ENCODE measurements at places on chromosomes 7 and 10.
A peak's percentile ranks its signal among the peaks of the same experiment; 100 is the strongest.

DNA sequence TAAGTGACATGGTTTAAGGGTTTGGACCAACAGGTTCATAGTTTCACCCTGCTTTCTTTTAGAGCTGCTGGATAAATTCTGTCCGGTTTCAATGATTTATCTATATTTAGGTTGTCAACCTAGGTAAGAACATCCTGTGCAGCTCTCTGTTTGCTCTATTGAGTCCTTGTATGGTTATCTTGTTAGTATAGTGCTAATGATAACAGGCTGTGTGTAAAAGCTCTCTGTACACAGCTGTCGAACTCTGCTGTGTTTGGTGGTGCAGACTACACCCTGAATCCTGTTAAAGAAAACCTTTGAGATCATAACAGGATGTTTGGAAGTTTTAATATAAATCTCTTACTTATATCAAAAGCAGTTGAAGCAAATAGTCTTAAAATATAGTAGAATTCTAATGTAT lies 219.2 kb downstream of the SDK1 start:
- DNase-seq = no peak

GRCh38 chr10:62960416-62960815 lies 144.2 kb upstream of the EGR2 start:
- peak; percentile 74 for DNase-seq

GRCh38 chr7:22827563-22827962 lies 4.9 kb upstream of the TOMM7 start:
- no peak for DNase-seq

DNA sequence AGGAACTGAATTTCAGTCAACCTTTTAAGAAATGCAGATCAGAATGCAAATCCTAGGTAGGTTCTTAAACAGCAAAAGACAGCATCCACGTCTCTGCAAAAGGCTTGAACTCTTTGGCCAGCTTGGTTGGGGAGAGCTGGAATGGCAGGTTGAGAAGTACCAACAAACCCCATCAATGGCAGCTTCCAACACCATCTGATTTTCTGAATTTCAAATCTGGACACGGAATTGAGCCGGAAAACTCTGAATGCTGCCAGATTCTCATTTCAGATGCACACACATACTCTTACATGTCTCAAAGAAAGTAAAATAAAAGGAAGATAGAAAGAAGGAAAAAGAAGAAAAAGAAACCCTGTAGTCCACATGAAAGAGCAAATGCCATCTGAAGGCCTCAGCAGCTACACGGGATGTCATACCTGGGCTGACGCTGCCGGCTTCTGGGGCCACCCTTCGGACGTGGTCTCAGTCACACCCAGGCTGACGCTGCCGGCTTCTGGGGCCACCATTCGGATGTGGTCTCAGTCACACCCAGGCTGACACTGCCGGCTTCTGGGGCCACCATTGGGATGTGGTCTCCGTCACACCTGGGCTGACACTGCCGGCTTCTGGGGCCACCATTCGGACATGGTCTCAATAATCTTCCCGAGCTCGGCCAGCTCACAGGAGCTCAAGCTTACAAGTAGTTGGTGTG lies 165.3 kb downstream of the PTPRN2 start:
- DNase-seq = no peak

GRCh38 chr7:19754521-19755116 lies 18.8 kb downstream of the TMEM196 start:
- peak; percentile 49 for DNase-seq

DNA sequence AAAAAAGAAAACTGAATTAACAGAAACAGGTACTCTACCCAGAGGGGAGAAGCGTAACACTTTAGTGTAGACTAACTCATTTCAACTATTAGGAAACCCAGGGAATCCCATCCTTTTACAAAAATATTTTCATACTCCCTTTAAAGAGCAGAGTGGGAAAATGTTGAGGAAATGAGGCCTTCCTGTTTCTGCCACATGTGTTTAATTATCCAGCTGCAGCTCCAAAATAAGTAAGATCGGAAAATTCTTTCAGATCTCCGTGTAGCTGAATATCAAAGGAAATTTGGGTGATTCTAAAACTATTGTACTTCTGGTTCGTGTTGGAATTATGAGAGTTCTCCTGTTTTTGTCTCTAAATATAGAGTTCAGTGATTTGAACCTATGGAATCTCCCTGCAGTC lies 58.0 kb upstream of the CAV2 start:
- peak; percentile 49 for DNase-seq

- peak; percentile 41 for DNase-seq
Observed at GRCh38 chr7:26813432-26813831, 51.0 kb downstream of the SKAP2 start.

- no peak for DNase-seq
Observed at GRCh38 chr7:2934984-2935740, 91.1 kb upstream of the GNA12 start.

GRCh38 chr7:75533926-75534325 lies 41.8 kb downstream of the SPDYE5 start:
- DNase-seq = no peak

DNA sequence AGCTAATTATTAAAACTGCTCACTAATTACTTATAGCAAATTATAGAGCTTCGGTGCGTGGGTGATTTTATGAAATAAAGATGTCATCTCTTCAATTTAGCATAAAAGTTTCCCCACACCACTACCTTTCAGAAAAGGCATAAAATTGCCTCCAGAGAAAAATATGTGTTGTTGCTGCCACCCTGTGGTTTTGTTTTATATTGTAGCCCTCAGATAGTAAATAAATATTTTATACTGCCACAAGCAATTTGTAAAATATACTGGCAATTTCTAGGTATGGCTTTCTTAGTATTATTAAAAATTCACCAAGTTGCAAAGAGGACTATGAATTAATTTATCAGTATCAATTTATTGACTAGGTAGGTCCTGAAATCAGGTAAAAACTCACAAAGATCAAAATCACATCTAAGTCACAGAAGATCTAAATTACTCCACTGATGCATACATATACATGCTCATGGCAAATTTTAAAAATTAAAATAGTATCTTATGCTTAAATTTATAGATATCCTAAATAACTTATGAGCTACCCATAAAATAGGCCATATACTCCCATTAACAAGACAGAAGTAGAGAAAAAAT lies 26.5 kb downstream of the ASNS start:
- peak; percentile 13 for DNase-seq

- DNase-seq = no peak
Observed at GRCh38 chr10:88045656-88046415, 182.4 kb downstream of the PTEN start.

- DNase-seq = peak; percentile 47
Observed at GRCh38 chr10:69089638-69090599, 2.0 kb downstream of the SRGN start.

DNA sequence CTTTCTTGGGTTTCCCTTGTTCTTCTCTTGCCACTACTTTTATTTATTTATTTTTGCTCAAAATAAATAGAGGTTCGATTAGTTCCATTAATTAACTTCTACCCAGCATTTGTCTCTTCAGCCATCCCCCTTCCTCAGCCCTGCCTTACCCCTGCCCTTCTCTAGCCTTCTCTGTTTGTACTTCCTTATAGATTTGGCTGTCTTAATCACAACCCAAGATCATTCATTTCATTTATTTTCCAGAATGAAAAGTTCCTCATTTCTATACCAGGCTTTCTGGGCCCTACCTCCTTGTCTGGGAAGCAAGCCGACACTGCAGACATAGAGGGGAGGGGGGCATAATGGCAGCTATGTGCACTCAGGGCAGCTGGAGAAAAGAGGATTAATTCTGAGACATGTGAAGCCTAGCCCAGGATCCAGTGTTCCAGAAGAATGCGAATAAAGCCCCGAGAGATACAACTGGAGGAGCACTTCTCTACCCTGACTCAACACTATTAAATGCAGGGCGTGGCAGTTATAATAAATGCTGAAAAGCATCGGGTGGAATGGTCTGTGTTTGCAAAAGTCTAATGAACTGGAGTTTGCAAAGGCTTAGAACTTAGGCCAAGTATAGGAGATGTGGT lies 6.4 kb upstream of the PDCD4 start:
- DNase-seq = peak; percentile 80

DNA sequence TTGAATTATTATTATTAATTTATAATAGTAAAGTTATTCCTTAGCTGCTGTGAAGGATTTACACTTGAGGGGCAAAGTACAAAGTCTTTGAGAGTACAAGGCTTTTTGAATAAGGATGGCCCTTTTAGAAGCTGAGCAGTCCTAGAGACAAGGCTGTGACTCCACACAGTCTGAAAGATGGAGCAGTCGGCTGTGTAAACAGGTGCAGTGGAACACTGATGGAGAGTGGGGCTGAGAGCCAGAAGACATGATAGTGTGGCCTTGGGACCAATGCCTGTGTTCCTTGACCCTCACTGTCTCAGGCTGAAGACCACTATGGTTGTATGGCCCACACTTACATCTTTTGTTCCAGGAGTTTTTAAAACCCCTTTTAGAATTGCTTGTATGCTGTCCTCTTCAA lies 311.2 kb upstream of the PHF14 start:
- no peak for DNase-seq

DNA sequence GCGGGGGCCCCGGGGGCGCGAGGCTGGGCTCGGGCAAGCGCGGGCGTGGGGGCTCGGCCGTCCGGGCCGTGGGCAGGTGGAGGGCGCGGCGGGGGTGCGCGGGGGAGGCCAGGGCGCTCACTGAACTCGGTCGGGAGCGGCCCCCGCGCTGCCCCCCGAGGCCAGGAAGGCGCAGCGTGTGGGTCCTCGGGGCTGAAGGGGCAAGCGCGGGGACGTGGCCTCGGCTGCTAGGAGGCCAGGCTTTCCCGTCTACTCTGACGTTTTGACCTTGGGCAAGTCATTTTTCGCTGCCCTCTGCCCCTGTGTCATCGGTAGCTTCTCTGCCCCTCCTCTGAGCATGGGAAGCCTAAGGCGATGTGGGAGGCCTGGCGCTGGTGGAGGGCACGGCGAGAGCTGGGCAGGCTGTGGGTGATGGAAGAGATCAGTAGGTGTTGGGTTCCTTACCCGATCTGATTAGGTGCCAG lies 441 bp downstream of the FBH1 start:
- peak; percentile 40 for DNase-seq

- DNase-seq = no peak
Observed at GRCh38 chr10:104665174-104665573, 24.1 kb downstream of the SORCS3 start.

- DNase-seq = no peak
Observed at GRCh38 chr10:96507044-96507443, 6.7 kb downstream of the TLL2 start.

DNA sequence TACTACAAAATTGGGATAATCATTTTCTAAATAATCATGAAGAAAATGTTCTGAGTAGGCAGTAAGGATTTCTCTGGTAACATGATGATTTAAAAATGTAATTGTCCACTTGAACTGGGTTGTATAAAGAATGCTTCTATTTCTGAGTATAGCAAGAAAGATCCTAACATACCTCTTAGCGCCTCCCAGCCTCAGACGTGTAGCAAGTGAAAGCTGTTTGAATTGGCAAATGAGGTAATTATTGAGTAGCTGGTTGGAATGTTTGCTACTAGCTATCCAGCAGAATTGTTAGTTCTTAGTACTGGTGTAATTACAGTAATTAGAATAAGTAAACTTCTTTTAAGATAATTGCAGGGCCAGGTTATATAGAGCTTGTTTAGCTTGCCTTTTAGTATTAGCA lies 47.9 kb downstream of the SEPTIN7 start:
- DNase-seq = no peak

DNA sequence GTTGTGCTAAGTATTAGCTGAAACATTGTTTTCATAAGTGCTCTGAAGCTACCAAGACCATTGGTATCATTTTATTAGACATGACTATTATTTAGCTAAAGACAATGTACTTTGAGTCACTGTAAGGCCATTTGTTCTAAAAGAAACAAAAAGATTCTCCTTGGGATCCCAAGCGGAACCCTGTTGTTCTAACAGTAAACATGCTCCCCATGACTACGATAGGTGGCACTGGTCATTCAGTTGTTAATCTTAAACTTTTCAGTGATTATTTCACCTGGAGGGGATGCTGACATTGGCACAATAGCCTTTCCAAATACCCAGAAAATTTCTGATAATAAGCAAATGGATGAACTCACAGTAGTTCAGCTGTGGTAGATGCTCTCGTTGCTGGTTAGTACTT lies 715.0 kb downstream of the AUTS2 start:
- no peak for DNase-seq

DNA sequence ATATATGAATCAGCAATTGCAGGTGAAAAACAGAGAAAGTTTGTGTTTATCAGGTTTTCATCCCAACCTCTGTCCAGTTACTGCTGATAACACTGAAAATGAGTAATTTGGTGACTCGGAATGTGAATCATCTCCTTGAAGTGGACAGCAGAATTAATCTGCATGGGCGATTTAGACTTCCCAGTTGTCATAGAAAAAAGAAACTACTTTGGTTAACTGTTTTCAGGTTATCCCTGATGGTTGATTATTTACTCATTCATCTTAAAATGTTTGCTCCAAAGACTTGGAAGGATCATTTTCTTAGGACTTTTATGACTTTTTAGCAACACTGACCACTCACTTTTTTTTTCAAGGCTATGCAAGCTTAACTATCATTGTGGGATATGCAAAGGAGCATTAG lies 504.1 kb upstream of the ANKRD30A start:
- DNase-seq = no peak

GRCh38 chr7:36272567-36273269 lies 116.9 kb upstream of the ANLN start:
- DNase-seq = peak; percentile 23

GRCh38 chr10:32341596-32341995 lies 5.4 kb downstream of the EPC1 start:
- no peak for DNase-seq

DNA sequence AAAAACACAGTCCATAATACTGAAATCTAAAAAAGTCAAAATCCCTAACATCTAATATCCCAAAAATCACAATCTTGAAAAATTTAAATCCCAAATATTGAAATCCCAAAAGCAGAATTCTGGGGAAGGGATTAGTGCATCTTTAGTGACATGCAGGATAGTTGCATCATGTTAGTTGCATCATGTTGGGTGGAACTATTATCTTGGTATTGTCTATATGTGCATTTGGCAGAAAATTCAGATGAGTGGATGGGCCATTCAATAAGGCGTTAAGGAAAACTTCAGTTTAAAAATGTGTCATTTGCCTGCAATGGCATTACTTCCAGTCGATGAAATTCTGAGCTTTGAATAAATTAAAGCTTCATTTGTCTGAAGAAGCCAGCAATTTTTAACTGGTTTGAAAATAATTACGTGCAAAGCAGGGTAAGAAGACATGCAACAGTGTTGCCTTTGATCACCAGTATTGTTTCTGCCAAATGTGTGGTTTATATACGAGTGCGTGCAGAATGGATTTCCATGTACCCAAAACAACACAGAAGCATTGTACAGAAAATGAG lies 221.4 kb upstream of the NFE2L3 start:
- no peak for DNase-seq

GRCh38 chr7:69285854-69286253 lies 312.4 kb upstream of the AUTS2 start:
- no peak for DNase-seq
